ENCODE measurements at places on chromosomes 2 and 18.

- DNase-seq = no peak
Measured at GRCh38 chr2:81901017-81901416, 1596.5 kb upstream of the LRRTM1 start.

DNA sequence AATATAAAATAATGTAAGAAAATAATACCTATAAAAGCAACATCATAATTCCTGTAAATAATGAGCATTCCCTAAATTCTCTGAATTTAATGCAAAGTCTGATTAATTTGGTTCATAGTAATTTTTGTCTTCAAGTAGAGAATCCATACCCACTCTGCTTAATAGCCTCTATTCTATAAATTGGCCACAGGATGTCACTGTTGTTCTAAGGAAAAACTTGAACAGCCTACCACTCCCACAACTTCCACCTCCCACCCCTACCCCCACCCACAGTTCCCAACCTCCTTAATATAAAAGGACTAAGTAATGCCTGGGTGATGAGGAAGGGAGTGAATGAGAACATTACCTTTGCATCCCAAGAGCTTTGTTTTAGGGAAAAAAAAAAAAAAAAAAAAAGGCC, 27.2 kb upstream of the BBS5 start:
- DNase-seq = no peak

- DNase-seq = no peak
Measured at GRCh38 chr2:239293775-239294430, 106.9 kb downstream of the HDAC4 start.

DNA sequence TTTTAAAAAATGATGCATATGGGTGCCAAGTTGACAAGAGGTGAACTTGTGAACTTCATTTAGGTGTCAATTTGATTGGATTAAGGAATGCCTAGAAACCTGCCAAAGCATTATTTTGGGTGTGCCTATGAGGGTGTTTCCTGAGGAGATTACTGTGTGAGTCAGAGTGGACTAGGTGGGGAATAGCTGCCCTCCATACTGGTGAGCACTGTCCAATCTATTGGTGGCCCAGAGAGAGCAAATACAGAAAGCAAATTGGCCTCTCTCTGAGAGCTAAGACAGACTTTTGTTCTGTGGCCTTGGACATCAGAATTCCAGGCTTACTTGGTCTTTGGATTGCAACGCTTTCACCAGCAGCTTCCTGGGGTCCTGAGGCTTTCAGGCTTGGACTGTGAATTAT, 388.0 kb downstream of the SUCLG1 start:
- DNase-seq = no peak

- DNase-seq = no peak
Measured at GRCh38 chr2:18824325-18824790, 235.0 kb upstream of the NT5C1B start.

DNA sequence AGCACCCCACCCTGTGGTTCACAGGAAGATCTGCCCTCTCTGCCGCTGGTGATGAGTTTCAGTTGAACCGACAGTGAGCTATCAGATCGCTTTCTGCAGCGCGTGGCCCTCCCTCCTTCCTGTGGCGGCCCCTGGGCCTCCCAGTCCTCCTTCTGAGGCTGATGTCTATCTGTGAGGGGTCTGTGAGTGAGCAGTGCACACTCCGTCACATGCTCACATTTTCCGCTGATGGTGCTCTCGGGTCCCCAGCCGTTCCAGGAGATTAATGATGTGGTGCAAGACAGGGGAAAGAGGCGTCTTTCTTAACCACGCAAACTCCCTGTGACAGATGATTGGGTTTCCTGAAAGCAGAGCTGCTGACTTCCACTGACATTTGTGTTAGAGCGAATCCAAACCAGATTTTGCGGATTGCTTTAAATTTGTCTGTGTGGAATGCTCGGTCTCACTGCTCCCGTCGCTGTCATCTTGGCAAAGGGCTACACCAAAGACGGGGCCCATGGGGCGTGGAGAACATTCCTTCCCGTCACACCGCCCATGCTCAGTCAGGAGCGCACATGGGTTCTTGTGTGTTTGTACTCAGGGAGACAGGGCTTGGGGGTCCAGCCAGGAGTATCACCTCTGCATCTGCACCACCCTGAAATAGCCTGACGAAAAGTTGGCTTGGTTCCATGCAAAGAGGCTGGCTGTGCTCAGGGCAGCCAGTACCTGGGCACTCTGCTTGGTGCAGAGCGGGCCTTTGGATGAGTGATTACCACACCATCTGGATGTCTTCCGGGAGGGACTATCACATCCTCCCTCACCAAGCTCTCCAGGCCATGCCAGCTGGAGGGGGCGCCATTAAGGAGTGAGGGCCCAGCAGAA, 154.7 kb upstream of the HS6ST1 start:
- no peak for DNase-seq

- DNase-seq = no peak
Measured at GRCh38 chr18:43961722-43962121, 684.4 kb upstream of the SYT4 start.

Data from activated CD4-positive, CD25-positive, alpha-beta regulatory T cell (primary cell).